ENCODE measurements at places on chromosomes 2 and 18.

GRCh38 chr2:172763079-172763478, 27.4 kb downstream of the RAPGEF4 start:
- no peak for DNase-seq

DNA sequence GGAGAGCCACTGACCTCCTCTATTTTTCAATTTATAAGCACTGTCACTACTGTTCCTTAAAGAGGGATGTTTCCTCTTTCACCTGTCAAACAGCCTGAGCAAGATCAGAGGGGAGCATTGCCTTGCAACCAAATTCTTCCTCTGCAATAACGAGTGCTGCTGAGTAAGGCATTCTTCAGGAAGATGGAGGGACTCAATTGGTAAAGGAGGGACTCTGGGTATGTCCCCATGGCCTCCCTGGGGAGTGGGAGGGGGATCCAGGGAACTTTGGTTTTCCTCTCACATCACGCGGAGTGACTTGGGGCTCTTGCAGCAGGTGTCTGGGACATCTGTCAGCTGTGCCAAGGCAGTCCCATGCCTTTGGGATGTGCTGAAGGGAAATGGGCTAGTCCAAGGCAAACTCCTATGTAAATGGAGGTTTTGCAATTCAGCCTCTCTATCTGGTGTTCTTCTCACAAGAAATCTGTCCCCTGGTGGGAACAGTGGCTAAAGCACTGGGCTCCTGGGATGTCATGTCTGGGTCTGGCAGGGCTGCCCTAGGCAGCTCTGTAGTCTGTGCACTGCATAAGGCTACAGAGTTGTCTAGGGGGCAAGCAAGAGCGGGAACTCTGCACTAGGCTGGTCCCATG, 14.4 kb upstream of the HES6 start:
- no peak for DNase-seq

- no peak for DNase-seq
Observed at GRCh38 chr2:125318740-125319139, 1293.7 kb downstream of the CNTNAP5 start.

DNA sequence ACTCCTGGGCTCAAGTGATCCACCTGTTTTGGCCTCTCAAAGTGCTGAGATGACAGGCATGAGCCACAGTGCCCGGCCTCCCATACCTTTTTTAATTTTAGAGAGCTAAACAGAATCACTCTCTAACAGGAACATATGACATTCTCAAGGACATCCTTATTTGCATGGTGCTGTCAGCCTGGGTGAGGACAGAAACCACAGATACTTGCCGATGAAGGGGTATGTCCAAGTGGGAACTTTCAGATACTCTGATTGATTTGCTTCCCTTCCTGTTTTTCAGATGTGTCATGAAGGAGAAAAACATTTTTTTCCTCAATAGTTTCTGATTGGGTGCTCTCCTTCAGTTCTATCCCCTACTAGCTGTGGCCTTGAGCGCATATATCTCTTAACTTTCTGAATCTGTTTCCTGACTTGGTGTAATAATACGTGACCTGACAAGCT, 49.6 kb downstream of the MYO3B start:
- no peak for DNase-seq

- DNase-seq: peak; percentile 60
Observed at GRCh38 chr2:66494708-66495107, 59.8 kb downstream of the MEIS1 start.

GRCh38 chr2:195759877-195760276, 102.9 kb downstream of the SLC39A10 start:
- no peak for DNase-seq
